ENCODE measurements at places on chromosomes 3 and 15.
A peak's percentile ranks its signal among the peaks of the same experiment; 100 is the strongest.

- no peak for DNase-seq
These were observed 24.3 kb upstream of the DENND4A start for GRCh38 chr15:65816441-65816840.

- DNase-seq, result no peak
These were observed 606 bp upstream of the CD96 start for GRCh38 chr3:111541391-111541790.

DNA sequence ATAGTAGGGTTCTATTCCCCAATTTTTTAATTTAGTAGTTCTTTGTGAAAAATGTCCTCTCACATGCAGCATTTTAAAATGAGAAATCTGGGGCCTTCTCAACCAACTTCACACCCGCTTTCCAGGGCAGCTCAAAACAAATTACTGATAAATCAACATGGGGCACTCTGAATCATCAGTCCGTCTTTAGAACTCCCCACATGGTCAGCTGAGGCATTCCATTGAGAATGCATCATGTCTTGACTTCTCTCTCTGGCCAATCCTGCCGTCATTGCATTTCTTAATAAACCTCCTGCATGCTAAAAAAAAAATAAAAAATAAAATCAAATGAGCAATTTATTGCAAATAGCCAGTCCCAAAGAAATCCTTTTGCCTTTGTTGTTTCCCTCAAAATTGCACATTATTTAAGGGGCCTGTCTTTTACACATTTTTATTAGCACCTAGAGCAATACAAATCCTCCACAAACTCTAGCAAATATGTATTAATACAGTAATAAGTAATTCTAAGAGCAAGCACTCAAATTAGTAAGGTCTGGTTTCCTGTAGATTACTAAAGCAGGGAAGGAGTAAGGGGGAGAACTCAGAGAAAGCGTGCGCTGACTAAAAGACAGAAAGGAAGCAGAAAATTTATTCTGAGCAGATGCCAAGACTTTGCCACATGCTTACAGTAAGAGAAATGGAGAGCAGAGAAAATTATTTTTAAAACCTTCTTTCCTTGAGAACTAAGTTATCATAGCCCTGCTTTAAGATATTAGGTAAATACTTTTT lies 175.7 kb downstream of the TNIK start:
- no peak for DNase-seq

DNA sequence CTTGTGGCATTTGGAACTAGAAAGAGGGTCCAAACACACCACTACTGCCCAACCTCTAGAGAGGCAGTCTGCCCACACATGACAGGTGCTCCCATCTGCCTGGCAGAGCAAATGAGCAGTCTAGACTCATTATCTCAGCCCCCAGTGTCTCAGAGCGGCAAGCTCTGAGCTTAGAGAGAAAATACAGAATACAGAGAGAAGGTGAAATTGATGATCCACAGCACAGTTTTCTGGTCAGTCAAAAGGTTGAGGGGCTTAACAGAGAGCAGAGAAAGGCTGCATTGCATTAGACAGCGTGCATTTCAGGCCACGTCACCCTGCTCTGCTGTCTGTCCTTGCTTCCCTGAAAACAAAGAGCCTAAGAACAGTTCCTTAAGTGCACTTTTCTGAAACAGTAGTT lies 135.1 kb downstream of the KCNMB2 start:
- no peak for DNase-seq

- no peak for DNase-seq
These were observed 129.8 kb downstream of the SATB1 start for GRCh38 chr3:18295171-18295920.

GRCh38 chr3:112688085-112688769 lies 47.3 kb upstream of the CCDC80 start:
- no peak for DNase-seq

- no peak for DNase-seq
These were observed 59.8 kb upstream of the MEX3B start for GRCh38 chr15:82105451-82106215.

- DNase-seq, result no peak
These were observed 106.5 kb downstream of the TIGIT start for GRCh38 chr3:114400371-114400770.

DNA sequence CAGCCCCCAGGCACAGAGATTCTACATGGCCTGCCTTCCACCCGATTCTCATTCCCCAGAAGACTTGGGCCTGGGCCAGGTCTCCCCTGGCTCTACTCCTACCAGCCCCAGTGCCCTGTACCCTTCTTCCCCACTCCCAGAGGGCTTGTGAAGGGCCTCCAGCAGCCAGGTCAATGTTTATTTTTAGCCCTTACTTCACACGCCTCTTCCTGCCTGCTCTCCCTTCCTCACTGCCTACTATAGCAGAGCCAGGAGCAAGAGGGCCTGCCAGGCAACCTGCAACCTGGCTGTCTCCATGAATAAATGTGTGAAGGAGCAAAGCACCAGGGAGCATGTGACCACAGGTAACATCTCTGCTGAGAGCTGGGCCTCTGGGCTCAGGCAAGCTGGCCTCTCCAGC lies 26.4 kb upstream of the APEH start:
- no peak for DNase-seq

GRCh38 chr15:77825252-77825542 lies 192.5 kb upstream of the LINGO1 start:
- DNase-seq, result no peak

GRCh38 chr3:127406309-127407025 lies 118.6 kb upstream of the PRR20G start:
- DNase-seq, result no peak

GRCh38 chr3:149706905-149707304 lies 45.4 kb downstream of the COMMD2 start:
- peak; percentile 27 for DNase-seq

DNA sequence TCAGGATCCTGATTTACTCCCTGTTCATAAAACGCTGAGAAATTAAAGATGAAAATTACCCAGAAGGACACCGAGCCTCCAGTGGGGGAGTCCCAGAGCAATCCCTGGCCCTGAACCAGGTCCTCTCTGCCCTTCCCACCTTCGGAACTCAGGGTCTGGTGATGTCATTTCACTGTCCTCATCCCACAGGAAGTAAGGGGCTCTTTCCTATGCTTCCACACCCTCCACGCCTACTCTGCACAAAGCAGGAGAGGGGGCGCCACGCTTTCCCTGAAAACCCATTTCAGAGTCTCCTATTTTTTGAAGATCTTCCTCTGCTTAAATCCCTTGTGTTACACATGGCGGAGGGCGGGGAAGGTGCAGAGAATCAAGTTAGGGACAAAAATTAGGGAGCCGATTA lies 18.8 kb downstream of the MEGF11 start:
- no peak for DNase-seq

GRCh38 chr15:58546066-58546591 lies 114.3 kb downstream of the LIPC start:
- no peak for DNase-seq

- DNase-seq, result no peak
These were observed 372.0 kb upstream of the ATP10A start for GRCh38 chr15:26234976-26235767.

GRCh38 chr15:33244471-33244870 lies 50.0 kb upstream of the FMN1 start:
- DNase-seq, result no peak

DNA sequence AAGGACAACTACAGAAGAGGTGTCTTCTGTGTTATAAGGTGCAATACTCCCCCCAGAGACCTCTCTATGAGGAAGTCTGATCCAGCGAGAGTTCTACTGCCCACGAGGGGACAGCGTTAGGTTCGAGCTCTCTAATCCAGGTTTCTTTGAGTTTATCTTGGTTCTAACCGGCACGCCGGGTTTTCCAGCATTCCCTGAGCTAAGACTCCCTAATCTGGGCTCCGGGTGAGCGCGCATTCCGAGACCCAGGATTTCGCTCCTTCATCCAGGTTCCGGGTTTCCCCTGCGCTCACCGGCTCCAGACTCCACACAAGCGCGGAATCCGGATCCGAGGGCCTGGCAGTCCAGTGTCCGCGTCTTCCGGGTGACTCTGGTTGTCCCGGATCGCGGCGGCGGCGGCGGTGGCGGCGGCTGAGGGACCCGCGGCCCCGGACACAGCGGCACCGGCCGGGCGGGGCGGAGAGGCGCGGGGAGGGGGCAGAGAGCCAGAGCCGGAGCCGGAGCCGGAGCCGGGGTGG lies at the start of gene ZNF609:
TSS of gene ZNF609 (plus strand) at position 373 of the 518 bp plus-strand sequence. CDS start 38,842 bp downstream, outside the sequence.
- DNase-seq, result peak; percentile 91

DNA sequence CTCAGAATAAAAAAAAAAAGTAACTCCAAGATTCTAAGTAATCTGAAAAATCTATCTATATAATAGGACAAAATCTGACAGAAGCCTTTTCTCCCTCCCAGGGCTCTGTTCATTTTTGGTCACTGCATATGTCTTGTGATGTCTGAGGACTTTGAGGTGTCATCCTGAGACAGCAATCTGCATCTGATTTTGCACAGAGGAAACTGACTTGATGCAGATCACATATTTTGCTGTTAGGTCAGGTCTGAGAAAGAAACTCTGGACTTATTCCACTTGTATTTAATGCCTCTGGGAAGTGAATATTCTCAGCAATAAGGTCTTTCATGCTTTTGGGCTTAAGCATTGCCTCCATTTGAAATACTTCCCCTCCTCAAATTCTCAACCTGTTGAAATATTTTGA lies 295.2 kb upstream of the THBS1 start:
- no peak for DNase-seq

DNA sequence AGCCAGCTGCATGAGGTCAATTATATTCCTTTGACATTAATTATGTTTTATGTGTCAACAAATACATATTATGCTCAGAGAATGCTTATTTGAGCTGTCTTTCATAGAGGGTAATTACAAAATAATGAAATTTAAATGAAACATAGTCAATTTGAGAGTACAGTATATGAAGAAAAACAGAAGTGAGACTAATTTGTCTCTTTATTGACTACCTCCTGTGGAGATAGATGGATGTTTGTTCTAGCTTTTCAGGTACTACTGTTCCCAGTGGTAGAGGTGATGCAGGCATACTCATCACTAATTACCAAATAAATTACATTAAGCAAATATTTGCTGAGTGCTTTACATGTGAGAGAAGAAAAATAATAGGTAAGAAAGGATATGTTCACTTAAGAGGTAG lies 1129.6 kb downstream of the OTOL1 start:
- no peak for DNase-seq

GRCh38 chr3:124094496-124094895 lies 102.6 kb upstream of the ROPN1 start:
- no peak for DNase-seq
